ENCODE measurements at places on chromosomes 16 and 17. TPM values are rescaled to one million over a fixed set of nuclear protein-coding genes. Genes with fewer than 3 reads are reported as not detected.
A peak's percentile ranks its signal among the peaks of the same experiment; 100 is the strongest.

The ACSM2A gene
- not detected for total RNA-seq

The CFAP97D1 gene
- not detected for total RNA-seq

The GH1 gene
- total RNA-seq = not detected

The RNF43 gene
- not detected for total RNA-seq

The ABCA8 gene
- total RNA-seq = not detected

- no peaks in the 10 kb centered on the region for H3K27me3 ChIP-seq
- DNase-seq = peak; percentile 68
- H3K4me3 ChIP-seq = no peak overlapping the region
- H3K27ac ChIP-seq = no peak overlapping the region
Measured at GRCh38 chr17:81309140-81309858, 14.2 kb upstream of the SLC38A10 start.

DNA sequence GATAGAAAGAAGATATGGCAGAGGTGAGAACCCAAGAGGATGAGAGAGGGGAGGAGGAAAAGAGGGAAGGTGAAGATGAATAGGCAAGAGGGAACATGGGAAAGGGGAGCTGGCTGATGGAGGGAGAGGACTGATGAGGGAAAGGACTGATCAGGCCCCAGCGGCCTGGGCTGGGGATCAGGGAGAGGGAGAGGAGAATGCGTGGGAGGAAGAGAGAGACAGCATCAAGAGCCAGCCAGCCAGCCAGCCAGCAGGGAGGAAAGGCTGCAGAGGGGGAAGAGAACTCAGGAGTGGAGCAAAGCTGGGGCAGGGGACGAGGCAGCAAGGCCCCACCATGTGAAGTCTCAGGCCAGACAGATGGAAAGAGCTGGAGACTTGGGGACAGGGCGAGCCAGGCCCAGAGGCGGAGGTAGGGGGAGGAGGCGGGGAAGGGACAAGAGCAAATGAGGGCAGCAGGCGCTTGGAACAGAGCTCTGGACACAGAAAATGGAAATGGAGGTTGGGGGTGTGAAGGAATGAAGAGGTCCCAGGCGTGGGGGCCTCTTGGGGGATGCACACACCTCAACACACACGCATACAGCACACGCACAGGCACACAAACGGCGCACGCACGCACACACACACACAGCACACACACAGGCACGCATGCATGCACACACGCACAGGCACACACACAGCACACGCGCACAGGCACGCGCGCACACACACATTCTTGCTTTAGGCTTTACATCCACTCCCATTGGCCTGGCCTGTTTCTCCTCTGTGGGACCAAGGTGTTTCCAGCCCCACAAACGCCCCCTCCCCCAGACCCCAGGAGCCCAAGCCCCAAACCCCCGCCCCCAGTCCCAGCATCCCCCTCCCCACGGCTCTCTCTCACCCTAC is 12.3 kb downstream of the DLG4 start:
- H3K27ac ChIP-seq = no peak overlapping the region
- H3K36me3 ChIP-seq = peaks cover 13% of the 10 kb centered on the region
- H3K4me1 ChIP-seq = peaks cover 46% of the 10 kb centered on the region
- no peak for DNase-seq

- H3K36me3 ChIP-seq = no peaks in the 10 kb centered on the region
- H3K27me3 ChIP-seq = no peaks in the 10 kb centered on the region
- peak; percentile 74 for DNase-seq
- H3K4me1 ChIP-seq = peaks cover 97% of the 10 kb centered on the region
Measured at GRCh38 chr17:46144246-46144645, 49.0 kb downstream of the KANSL1 start.
